Posterior vena cava (tissue), 2 donors: ENCODE measurements at places on chromosomes 6 and 20. TPM values are rescaled to one million over a fixed set of nuclear protein-coding genes. Genes with fewer than 3 reads are reported as not detected.
A peak's percentile ranks its signal among the peaks of the same experiment; 100 is the strongest.

DNA sequence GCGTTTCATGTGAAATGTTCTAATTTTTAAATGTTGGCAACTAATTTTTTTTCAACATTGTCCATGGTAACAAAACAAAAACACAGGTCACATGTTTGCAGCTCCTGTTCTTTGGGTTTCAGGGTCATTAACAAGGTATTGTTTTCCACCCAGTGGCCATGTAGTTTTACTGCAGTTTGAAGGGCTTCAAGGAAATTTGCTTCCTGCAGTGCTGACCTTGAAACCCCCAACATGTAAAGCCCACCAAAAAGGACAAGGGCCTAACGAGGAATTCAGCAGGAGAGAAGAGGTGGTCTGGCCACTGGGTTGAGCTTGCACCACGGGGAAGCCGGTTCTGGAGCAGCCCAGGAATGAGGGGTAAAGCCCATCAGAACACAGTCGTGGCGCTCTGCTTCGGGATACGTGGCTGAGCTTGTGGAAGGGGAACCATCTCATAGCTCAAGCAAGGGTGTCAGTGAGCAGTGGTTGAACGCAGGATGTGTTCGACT, 13.9 kb upstream of the KLHL31 start:
- no peak for DNase-seq

NUDT3 gene
- 41.9 TPM for total RNA-seq

GRCh38 chr20:47296950-47297349, 59.5 kb downstream of the ZMYND8 start:
- DNase-seq: peak; percentile 64

DNA sequence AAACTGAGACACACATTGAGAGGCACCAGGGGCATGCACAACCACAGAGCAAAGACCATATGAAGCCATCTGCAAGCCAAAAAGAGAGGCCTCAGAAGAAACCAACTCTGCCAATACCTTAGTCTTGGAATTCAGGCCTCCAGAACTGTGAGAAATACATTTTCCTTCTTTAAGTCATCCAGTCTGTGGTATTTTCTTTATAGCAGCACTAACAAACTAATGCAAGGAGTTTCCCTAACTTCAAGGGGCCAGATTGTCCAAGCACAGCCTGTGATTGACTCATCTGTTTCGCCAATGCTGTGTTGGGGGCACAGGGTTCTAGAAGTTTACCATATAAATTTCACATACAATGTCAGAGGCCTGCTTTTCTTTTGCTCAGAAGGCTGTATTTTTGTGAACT, 364.6 kb downstream of the GJA1 start:
- no peak for DNase-seq

- DNase-seq: peak; percentile 53
Observed at GRCh38 chr6:68194846-68195478, 440.1 kb upstream of the ADGRB3 start.

GRCh38 chr6:39493777-39494176, 171.3 kb upstream of the KCNK16 start:
- no peak for DNase-seq
